ENCODE measurements at places on chromosomes 1 and 21.
A peak's percentile ranks its signal among the peaks of the same experiment; 100 is the strongest.

GRCh38 chr1:200740571-200741208 is 2.0 kb downstream of the CAMSAP2 start:
- no peak for DNase-seq

- DNase-seq, result no peak
Measured at GRCh38 chr1:244296003-244296402, 155.7 kb downstream of the ADSS2 start.

GRCh38 chr21:45995686-45996179 is 14.2 kb downstream of the COL6A1 start:
- DNase-seq, result peak; percentile 14

- peak; percentile 61 for DNase-seq
Measured at GRCh38 chr1:54944610-54945392, 35.6 kb upstream of the TMEM61 start.

DNA sequence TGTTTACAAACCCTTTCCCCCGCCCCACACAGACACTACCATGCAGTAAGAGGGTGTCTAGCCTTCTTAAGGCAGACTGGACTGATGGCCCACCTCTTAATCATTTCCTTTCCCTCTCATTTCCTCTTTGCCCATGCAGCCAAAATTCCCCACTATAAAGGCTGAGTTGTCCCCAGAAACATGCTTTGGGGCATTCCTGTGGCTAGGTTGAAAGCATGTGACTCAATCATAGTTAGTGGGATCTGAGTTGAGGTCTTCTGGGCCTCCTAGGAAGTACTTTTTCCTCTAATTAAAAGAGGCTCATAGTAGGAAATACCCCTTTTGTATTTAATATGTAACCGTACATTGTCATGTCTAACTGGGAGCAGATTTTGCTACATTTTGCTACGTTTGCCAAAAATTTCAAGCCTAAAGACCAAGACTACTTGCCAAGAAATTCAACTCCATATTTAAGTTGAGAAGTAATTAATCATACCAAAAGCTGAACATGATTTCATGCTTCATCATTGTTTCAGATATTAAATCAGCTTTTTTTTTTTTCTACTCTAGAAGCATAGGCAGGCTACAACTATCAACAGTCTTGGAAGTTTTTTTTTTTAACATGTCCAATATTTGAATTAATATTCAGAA is 174.7 kb downstream of the ADGRL4 start:
- no peak for DNase-seq

DNA sequence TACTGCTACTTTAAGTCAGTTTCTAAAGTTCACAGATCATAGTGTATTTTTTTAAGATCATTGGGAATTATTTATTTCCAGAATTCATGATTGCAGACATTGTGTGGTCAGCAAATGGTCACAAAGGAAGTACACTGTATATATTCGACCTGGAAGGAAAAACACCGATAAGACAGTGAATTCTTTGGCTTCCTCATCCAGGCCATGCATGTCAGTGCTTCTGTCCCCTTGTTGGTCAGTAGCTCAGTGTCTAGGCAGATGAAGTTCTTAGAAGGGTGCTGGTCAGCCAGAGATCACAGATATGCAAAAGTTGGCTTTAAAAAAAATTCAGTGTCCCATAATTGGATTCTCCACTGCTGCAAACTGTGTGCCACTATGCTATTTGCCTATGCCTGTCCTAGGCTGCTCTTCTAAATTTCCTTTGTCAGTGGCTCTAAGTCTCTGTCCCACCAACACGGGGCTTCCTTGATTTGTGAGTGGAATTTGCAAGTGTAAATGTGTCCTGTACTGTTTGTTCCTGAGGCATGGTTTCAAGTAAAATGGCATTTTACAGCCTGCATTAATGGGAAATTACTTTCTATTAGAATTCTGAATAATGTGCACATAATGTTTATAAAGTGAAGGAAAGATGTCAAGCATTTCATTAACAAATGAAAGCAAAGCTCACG is 12.0 kb upstream of the VAMP4 start:
- DNase-seq, result no peak

- DNase-seq, result no peak
Measured at GRCh38 chr1:40204856-40205255, 42.9 kb upstream of the TMCO2 start.

DNA sequence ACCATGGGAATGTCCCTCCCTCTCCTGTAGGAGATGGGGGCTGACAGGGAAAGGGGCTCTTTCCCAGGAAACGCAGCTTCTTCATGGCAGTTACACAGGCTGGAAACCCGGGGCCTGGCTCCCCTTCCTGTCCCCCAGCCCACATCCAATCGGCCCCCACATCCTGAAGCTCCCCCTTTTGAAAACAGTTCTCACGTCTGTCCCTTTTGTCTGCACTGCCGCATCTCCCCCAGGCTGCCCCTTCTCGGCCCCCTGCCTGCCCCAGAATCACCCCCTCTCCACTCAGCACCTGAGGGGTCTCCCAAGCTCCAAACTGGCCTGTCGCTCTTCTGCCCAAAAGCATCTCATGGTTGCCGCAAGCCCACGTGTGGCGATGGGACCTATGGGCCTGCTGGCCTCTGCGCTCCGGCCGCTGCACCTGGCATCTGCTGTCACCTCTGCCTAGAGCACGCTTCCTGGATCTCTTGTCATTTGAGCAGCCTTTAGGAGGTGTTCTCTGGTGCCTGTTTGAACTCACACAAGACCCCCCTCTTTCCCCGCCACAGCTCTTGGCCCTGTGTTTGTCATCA is 867 bp downstream of the SLC1A7 start:
- DNase-seq, result no peak

DNA sequence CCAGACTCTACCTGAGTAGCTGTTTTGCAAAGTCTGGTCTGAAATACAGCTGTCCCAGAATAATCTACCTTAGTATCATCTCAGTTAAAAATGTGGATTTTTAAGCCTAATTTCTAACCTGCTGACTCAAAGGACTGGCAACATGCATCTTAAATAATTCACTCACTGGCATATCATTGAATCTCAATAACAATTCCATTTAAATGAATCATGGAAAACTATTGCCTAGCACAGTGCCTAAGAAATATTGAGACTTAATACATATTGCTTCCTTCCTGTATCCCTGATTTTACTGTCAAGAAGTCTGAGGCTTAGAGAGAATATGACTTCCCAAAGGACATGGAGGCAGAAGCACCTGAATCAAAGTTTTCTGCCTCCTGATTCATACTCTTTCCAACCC is 3.1 kb downstream of the CCDC190 start:
- no peak for DNase-seq

DNA sequence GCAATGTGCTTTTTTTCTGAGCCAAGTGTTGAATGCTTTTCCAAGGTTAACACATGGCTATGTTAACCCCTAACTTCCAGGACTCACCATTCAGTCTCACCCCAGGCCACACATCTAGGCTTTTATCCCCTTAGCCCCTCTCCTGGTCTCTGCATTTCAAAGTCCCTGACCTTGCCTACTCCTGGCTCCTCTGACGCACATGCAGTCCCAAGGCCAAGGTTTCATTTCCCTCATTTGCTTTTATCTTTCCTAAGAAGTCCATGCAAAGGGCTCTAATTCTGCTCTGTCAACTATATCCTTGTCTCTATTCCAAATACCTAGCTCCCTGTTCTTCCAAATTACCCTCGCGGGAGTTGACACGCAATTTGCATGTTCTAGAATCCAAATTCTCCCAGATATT is 25.4 kb downstream of the SLC30A10 start:
- no peak for DNase-seq

- no peak for DNase-seq
Measured at GRCh38 chr1:119862276-119862675, 34.0 kb downstream of the ADAM30 start.

DNA sequence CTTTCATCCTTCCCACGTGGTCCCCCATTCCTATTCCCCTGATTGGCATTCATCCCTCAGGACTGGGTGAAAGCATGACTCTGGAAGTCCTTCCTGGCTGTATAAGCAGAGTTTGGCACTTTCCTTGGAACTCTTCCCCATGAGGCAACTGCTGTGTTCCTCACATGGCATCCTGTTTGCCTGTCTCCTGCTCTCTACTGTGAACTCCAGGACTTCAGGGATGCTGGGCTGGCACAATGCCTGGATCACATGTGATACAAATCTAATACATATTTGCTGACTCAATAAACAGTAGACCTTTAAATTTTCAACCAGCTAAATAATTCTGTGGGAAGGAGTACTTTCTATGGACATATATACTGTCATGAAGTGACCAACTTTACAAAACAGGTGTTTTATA is 46.8 kb upstream of the EDEM3 start:
- peak; percentile 67 for DNase-seq

DNA sequence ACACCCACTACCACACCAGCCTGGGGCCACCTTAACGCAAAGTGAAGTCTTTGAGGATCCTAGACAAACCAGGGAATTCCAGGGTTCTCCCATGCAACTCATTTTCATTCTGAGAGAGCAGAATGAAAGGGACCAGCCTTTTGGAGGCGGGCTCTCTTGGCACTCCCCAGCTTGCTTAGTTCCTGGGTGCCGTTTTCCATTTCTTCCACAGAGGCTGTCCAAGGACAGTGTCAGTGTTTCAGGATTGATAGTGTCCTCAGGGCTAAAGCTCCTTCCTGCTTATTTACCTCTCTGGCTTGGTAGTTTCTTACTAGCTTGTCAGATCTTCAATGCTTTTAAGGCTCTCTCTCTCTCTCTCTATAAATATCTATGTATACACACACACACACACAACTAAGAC is 30.1 kb upstream of the GNG4 start:
- no peak for DNase-seq

DNA sequence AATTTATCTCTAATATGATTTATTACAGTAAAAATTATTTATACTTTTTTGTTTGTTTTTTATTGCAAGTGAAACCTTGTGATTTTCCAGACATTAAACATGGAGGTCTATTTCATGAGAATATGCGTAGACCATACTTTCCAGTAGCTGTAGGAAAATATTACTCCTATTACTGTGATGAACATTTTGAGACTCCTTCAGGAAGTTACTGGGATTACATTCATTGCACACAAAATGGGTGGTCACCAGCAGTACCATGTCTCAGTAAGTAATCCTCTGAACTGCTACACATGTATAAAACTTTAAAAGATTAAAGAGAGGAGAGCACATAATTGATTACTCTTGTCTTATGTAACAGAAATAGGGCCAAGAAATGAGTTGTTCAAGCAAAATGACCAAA is 4.5 kb downstream of the CFHR3 start:
- no peak for DNase-seq

GRCh38 chr1:179910934-179911333 is 28.8 kb downstream of the TOR1AIP1 start:
- no peak for DNase-seq

- no peak for DNase-seq
Measured at GRCh38 chr1:14415396-14415795, 183.1 kb upstream of the KAZN start.

GRCh38 chr1:170701962-170702361 is 38.0 kb downstream of the PRRX1 start:
- DNase-seq, result no peak

GRCh38 chr1:165207853-165208515 is 148.5 kb downstream of the LMX1A start:
- no peak for DNase-seq

DNA sequence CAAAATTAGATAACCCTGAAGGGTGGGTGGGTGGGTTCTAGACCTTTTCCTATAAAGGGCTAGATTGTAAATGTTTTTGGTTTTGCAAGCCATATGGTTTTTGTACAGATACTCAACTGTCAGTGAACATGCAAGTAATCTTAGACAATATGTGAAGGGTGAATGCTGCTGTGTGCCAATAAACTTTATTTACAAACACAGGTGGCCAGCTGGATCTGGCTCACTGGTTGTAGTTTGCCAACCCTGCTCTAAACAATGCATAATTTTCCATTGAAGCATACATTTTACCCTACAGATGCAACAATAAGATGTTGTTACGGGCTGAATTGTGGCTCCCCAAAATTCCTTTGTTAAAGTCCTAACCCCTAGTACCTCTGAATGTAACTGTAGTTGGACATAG is 18.6 kb upstream of the TARBP1 start:
- DNase-seq, result no peak

GRCh38 chr1:160244209-160244608 is 18.1 kb downstream of the DCAF8 start:
- DNase-seq, result no peak

GRCh38 chr1:48687282-48688045 is 89.2 kb downstream of the BEND5 start:
- no peak for DNase-seq

GRCh38 chr21:37710546-37711285 is 205.5 kb downstream of the KCNJ6 start:
- no peak for DNase-seq

DNA sequence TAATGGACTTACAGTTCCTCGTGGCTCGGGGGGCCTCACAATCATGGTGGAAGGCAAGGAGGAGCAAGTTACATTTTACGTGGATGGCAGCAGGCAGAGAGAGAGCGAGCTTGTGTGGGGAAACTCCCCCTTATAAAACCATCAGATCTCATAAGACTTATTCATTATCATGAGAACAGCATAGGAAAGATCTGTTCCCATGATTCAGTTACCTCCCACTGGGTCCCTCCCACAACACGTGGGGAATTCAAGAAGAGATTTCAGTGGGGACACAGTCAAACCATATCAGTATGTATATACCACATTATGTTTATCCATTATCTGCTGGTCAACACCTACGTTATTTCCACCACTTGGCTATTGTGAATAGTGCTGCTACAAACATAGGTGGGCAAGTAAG is 352.3 kb upstream of the B3GALT2 start:
- no peak for DNase-seq

DNA sequence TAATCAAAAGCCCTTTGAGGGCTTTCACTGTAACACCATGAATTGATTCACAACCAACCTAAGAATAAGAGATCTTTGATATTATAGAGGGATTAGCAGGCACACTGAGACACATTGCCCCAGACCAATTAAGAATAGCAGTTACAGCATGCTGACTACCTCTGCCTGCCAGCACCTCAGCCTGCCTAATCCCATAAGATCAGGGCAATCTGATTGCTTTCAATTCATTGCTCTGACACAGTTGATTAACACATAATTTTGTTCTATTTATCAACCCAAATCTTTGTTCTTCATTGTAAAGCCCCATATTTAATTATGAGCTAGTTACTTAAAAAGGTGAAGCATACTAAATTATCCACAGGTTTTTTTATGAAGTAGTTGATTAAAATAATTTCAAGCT is 548.8 kb upstream of the ZP4 start:
- no peak for DNase-seq

DNA sequence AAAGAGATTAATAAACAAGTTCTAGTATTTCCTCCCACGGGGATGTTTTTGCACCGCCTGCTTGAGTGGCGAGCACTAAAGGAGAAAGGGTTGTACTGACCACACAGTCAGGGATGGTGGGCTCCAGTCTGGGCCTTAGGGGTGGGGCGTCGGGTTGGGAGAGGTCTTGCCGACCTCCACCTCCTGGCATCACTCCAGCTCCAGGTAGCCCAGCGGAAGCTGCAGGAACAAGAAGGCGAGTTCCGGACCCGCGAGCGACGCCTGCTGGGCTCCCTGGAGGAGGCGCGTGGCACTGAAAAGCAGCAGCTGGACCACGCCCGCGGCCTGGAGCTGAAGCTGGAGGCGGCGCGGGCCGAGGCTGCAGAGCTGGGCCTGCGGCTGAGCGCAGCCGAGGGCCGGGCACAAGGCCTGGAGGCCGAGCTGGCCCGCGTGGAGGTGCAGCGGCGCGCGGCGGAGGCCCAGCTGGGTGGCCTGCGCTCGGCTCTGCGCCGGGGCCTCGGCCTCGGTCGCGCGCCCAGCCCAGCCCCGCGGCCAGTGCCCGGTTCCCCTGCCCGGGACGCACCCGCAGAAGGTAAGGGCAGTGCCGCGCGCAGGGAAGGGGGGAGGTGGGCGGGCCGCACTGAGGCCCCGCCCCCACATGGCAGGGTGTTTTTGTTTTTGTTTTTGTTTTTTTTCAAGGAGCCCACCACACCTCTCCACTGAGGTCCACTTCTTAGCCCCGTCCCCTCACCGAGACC is 19.7 kb downstream of the MFAP2 start:
- peak; percentile 56 for DNase-seq

GRCh38 chr1:96688767-96689166 is 32.8 kb upstream of the PTBP2 start:
- no peak for DNase-seq
